ENCODE measurements at places on chromosomes 4 and X.

- DNase-seq, result no peak
These were observed 162.8 kb downstream of the WDFY3 start for GRCh38 chr4:84803720-84804119.

GRCh38 chrX:53116101-53116500, 22.2 kb downstream of the KANTR start:
- no peak for DNase-seq

GRCh38 chrX:154730253-154730891, 20.5 kb downstream of the GAB3 start:
- no peak for DNase-seq

- DNase-seq, result no peak
These were observed 528 bp upstream of the SLC25A4 start for GRCh38 chr4:185142564-185142911.

- DNase-seq, result no peak
These were observed 102.5 kb downstream of the FNIP2 start for GRCh38 chr4:158871335-158871724.

GRCh38 chr4:37477126-37477525, 209.1 kb downstream of the RELL1 start:
- DNase-seq, result no peak

GRCh38 chrX:119721487-119721886, 28.5 kb upstream of the SEPTIN6 start:
- DNase-seq, result no peak

DNA sequence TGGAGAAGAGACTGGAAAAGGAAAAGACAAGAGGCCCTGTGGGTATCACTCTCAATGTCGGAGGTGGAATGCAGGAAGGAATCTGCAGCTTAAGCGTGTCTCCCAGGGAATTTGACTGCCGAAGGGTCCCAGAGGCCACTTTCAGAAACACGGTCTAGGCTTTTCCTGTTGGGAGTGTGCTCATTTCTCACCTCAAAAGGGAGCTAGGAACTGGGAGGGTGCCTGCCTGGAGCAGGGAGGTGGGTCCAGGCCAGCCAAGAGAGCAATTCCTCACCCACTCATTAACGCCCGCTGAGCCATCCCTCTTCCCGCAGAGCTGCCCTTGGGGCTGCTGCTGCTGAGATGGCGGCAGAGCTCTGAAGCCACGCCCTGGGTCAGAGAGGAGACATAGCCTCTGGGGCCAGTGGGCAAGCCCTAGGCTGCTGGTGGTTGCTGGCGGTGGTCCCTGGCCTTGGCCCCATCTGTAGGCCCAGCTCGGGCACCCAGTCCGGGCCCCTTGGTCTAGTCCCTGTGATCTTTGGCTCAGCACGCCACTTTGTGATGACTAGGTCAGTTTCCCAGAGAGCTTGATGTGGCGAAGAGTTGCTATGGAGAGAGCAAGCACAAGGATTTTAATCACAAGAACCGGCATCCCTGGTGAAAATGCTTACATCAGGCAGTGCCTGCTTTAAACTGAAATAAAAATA, 4.1 kb downstream of the ZNF185 start:
- DNase-seq, result no peak

- no peak for DNase-seq
These were observed 100.0 kb downstream of the DCAF12L2 start for GRCh38 chrX:126065901-126066660.
